ENCODE measurements at places on chromosomes 6 and 20. TPM values are rescaled to one million over a fixed set of nuclear protein-coding genes. Genes with fewer than 3 reads are reported as not detected.

GRCh38 chr6:75363304-75363703 is 78.7 kb upstream of the TMEM30A start:
- DNase-seq: no peak
- H3K27ac ChIP-seq: no peak overlapping the region
- no peaks in the 10 kb centered on the region for H3K27me3 ChIP-seq
- H3K36me3 ChIP-seq: no peaks in the 10 kb centered on the region
- H3K4me3 ChIP-seq: no peak overlapping the region

DNA sequence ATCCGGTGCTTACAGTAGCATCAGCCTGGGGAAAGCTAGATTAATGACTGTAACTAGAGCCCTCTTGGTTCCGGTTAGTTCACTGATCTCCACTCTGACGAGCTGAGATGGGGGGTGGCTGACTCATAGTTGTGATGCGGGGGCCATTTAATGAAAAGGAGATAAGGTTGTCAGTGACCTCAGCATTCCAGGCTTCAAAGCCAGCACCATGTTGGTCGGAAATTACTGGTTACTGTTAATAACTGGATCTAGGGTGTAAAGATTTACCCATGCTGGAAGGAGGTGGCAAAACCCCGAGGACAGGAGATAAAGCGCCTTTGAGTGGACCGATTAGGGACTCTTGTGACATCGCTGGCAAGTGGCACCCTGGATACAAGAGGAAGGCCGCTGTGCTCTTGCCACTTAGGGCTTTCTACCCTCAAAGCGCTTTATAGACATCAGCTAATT is 21.1 kb downstream of the FOXC1 start:
- H3K4me1 ChIP-seq: peaks cover 15% of the 10 kb centered on the region
- no peak for DNase-seq
- no peak overlapping the region for H3K27ac ChIP-seq
- H3K27me3 ChIP-seq: peaks cover 11% of the 10 kb centered on the region
- H3K4me3 ChIP-seq: no peak overlapping the region

GRCh38 chr6:118771253-118771652 is 119.9 kb upstream of the CEP85L start:
- peaks cover 28% of the 10 kb centered on the region for H3K4me1 ChIP-seq
- H3K27ac ChIP-seq: no peak overlapping the region
- DNase-seq: no peak
- no peak overlapping the region for H3K4me3 ChIP-seq

GRCh38 chr20:4925842-4926530 is 75.3 kb downstream of the SLC23A2 start:
- no peak overlapping the region for H3K27ac ChIP-seq
- DNase-seq: no peak
- H3K27me3 ChIP-seq: peaks cover 2% of the 10 kb centered on the region
- no peaks in the 10 kb centered on the region for H3K36me3 ChIP-seq

- no peaks in the 10 kb centered on the region for H3K36me3 ChIP-seq
- H3K27ac ChIP-seq: peak overlapping the region; percentile 95
- peaks cover 41% of the 10 kb centered on the region for H3K4me1 ChIP-seq
Measured at GRCh38 chr6:83215131-83216047, 22.2 kb downstream of the RWDD2A start.

Gene PLCG1
- 458 TPM for total RNA-seq

Gene VIP
- not detected for total RNA-seq

Measured in glutamatergic neuron (in vitro differentiated cells).